ENCODE measurements at places on chromosomes 1 and 21.

- DNase-seq = no peak
These were observed 61.3 kb downstream of the BCAR3 start for GRCh38 chr1:93620172-93620840.

GRCh38 chr1:234488054-234489006 is 9.4 kb upstream of the TARBP1 start:
- DNase-seq = no peak

GRCh38 chr1:115898020-115898419 is 57.1 kb upstream of the NHLH2 start:
- DNase-seq = no peak

GRCh38 chr1:55623311-55623710 is 408.1 kb upstream of the USP24 start:
- DNase-seq = no peak

GRCh38 chr1:223765036-223765718 is 52.8 kb downstream of the CAPN2 start:
- no peak for DNase-seq

- no peak for DNase-seq
These were observed 41.0 kb downstream of the DEGS1 start for GRCh38 chr1:224223819-224224714.

DNA sequence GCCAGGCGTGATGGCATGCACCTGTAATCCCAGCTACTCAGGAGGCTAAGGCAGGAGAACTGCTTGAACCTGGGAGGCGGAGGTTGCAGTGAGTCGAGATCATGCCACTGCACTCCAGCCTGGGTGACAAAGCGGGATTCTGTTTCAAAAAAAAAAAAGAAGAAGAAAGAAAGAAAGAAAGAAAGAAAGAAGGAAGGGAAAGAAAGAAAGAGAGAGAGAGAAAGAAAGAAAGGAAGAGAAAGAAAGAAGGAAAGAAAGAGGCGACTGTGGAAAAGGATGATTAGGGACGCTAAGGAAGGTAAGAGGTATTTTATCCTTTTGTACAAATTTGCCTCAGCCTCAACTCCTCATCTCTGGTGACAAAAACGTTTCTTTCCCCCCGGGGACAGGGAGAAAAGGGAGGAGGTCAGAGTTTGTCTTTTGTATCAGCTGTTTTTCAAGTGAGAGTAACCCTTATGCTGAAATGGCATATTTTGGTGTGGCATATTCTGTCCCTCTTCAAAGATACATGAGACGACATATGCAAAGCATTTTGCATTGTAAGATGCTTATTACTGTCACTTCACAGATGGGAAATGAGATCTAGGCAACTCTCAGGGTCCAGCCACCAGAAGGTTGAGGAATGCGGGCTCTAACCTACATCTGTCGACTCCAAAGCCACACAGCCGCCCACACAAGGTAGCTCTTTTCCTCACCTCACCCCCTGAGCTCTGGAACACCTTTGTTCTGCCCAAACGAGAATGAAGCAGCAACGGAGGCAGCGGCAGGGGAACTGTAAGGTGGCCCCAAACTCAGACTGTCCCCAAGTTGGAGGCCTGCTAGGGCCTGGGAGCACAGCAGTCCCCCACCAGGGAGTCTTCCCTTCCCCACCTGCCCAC is 38.0 kb downstream of the NUAK2 start:
- no peak for DNase-seq

DNA sequence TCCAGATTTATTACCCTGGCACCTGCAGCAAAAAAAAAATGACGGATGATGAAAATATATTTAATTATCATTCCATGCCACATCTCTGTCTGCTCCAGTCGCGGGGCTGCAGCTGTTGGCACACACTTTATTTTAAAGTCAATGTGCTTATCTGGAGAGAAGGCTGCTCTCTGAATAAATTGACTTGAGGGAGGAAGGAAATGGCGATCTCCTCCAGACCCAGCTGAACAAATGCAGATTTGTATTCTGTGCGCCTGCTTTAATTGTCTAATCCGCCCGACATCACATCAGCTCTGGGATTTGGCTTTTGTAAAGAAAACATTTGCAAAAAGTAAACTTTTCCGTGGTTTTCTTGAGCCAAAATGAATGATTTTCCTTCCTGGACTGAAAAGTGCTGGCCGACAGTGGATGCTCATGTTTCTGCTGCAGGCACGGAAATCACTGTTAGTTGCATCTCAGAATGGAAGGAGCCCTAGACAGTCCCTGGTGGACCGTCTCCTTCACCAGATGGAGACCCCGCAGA is 150.2 kb downstream of the CAMTA1 start:
- DNase-seq = no peak

DNA sequence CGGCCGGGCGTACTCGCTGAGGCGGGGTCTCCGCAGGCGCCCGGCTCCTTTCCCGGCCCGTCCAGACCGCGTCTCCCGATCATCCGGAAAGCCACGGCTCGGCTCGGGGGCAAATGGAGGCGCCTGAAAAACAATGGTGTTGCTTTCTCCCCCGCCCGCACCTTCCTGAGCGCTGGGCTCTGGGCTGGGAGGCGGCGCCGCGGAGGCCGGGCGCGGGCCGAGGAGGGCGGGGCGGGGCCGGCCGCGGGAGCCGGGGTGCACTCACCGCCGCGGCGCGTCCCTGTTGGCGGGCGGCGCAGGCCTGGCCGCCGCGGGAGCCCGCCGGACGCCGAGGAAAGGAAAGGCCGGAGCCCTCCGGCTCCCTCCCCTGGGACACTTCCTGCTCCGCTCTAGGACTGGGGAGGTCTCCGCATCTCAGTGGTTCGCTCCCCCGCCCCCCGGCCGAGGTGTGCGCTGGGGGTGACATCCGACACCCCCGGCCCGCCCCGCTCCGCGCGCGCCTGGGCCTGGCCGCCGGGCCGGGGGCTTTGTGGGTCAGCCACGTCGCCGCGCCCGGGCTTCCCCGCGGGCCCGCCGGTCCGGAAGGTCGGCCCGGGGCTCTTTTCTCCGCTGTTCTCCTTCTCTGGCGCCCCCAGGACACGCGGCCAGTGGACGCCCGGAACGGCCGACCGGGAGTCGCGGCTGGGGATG is at the start of gene ZNF496:
Gene ZNF496 (minus strand): TSS at position 343 of the 690 bp plus-strand sequence. CDS start 2,289 bp downstream, outside the sequence.
- DNase-seq = peak; percentile 36

GRCh38 chr1:244603498-244603897 is 49.4 kb upstream of the DESI2 start:
- DNase-seq = peak; percentile 26

- DNase-seq = no peak
These were observed 153.5 kb upstream of the GALNT2 start for GRCh38 chr1:229913489-229913888.

GRCh38 chr1:42153624-42154023 is 414 bp downstream of the GUCA2B start:
- DNase-seq = no peak

- peak; percentile 2 for DNase-seq
These were observed 65.0 kb downstream of the WDR64 start for GRCh38 chr1:241716915-241717656.

GRCh38 chr1:50603274-50604271 is 180.3 kb upstream of the DMRTA2 start:
- no peak for DNase-seq

GRCh38 chr1:29289493-29289892 is 53.2 kb downstream of the PTPRU start:
- no peak for DNase-seq

GRCh38 chr1:208077232-208078075 is 166.5 kb upstream of the CD34 start:
- no peak for DNase-seq

DNA sequence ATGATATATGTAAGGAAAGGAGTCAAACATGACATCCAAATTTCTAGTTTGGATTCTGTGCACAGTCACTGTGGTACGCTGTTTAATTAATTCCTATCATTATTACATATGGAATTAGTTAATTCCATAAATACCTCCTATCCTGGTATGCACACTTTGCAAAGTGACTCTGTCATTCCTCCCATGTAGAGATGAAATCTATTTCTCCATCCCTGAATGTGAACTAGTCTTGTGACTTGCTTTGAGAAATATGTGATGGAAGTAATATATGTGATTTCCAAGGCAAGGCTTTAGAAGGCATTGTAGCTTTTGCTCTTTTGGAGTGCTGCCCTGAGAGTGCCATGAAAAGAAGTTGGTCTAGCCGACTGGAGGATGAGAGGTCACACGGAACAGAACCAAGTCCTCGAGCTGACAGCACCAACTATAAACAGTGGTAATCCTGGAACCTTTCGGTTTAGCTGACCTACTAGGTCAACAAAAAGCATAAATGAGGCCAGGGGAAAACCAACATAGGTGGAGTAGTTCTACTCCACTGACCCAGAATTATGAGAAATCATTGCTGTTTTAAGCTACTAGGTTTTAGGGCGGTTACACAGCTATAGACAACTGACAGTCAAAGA is 1.5 kb downstream of the SELENOF start:
- DNase-seq = no peak

DNA sequence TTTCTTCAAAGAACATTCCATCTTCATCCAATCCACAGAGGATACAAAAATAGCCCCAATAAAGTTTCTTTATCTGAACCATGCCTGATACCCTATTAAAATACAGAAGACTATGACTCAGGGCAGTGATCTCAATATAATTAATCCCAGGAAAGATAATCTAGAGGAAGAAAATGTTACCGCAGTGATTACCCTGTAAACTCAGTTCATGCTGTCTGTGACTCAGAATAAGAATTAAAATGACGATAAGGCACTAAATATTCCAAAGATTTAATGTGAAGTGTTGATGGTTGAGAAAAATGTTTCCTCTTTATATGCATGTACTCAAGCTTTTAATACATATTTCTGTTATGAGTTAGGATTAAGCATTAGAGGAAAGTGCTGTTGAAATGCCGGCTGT is 88.6 kb upstream of the LYPLAL1 start:
- no peak for DNase-seq

DNA sequence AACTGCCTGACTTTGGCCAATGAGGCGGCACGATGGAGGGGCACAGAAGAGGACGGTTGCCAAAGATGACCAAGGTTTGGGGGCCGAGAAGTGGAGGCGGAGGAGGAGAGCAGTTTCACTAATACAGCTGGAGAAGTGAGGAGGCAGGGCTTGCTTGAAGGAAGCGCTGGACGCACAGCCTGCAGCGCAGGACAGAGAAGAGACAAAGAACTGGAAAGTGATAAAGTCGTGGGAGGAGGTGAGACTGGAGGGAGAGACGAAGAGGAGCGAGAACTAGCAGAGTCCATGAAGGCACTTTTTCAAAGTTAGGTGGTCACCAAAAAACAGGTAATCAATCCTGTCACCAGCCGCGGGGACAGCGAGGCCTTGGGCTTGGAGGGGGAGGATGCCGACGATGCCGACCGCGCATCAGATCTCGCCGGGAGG is 771 bp downstream of the PACC1 start:
- DNase-seq = no peak

- no peak for DNase-seq
These were observed 4.2 kb upstream of the TFF3 start for GRCh38 chr21:42319376-42319775.

GRCh38 chr1:176560681-176561080 is 97.7 kb downstream of the PAPPA2 start:
- no peak for DNase-seq

DNA sequence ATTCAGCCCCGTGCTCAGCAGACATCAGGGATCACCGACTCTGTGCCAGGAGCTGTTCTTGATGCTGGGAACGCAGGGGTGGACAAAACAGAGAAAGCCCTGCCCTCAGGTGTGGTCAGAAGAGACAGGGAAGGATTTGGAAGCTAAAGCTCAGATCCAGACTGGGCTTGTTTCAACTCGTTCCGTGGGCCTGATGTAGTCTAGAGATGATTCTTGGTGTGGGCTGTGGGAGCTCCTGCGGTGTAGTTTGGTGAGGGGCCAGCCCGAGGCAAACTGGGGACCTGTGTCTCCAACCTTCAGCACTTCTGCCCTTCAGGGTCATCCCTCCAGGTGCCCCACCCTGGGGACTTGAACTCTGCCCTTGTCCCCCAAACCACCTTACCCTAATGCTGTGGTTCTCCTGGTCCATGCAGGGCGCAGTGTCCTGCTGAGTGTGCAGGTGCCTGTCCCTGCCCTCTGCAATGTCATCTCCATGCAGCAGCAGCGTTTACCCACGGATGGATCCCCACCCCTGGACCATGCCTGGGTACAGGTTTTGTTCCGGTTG is 17.3 kb upstream of the ABCG1 start:
- DNase-seq = no peak

DNA sequence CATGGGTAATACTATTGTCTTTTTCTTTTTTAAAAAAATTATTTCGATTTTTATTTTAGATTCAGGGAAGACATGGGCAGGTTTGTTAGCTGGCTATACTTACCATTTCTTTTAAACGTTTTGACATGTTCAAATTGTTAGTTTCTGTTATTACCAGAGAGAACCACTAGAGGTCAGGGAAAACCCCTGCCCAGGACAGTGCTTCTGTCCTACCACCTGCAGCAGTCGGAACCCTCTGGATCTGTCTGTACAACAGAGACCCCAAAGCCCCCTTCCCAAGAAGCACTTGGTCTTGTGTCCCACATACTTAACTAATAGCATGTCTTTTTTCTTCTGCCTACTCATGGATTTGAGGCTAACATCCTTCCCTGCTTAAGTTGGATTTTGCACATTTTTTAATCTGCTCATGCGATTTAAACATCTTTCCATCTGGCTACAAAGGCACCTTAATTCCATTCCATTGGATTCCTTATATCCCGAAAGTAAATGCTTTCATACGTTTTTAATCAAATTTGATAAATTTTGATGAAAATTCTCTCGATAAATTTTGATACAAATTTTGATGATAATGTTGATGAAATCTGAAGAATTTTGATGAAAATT is 10.0 kb upstream of the C1orf115 start:
- DNase-seq = peak; percentile 9

All from CD4-positive, alpha-beta T cell treated with Interleukin-6 at 100 ng/mL for 8 hours (primary cell).